ENCODE measurements at places on chromosomes 6 and 20.

DNA sequence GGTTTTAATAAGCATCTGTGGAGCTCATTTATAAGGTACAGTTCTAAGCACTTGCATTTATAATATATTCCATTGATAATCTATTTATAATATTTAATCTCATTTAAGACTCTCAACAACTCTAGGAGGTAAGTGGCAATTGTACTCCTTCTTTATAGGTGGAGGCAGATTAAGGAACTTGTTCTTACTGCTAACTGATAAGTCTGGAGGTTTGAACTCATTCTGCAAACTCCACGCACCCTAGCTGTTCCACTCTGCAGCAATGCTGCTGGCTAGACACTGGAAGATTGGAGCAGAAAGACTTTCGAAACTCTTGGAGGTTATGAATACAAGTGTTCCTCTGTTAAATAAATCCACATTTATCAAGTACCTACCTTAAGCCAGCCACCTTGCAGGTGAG, 793 bp upstream of the HDAC2 start:
- no peak for DNase-seq

GRCh38 chr6:50362706-50363105, 313.0 kb upstream of the DEFB112 start:
- DNase-seq = no peak

GRCh38 chr6:133761706-133762105, 127.2 kb upstream of the TCF21 start:
- no peak for DNase-seq

DNA sequence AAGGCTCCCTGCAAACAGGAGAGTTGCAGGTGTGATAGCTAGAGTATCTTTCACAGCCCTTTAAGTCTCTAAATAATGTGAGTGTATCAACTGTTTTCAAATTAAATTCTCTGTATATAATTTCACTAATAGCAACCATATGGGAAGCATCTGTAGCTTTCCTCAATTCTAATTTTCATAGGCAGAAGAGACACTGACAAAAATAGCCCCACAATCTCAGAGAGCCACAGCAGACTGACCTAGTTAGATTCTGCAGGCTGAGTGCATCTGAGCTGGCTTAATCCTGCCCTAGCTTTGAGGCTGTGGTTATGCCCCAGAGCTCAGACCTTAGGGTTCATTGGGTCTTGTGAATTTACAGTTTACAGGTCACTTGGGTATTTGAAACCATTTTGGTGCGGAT, 63.9 kb downstream of the MAP7 start:
- no peak for DNase-seq

GRCh38 chr20:11063444-11063843, 389.6 kb upstream of the JAG1 start:
- no peak for DNase-seq

- peak; percentile 22 for DNase-seq
These were observed 37.7 kb downstream of the KCNQ2 start for GRCh38 chr20:63434599-63435378.

DNA sequence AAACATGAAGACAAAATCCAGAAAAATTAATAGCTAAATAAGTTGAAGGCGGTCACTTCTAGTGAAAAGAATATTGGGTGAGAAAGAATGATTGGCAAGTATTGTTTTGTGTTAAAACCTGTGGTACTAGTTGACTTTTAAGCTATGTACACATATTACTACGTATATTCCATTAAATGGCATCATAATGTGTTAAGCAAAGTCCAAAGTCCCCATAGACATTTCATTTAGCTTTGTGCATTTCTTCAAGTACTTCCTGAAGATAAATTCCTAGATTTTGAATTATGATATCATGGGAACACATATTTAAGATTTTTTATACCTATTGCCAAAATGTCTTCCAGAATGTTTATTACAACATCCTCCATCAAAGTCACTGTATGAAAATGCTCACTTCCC, 272.7 kb upstream of the IRAK1BP1 start:
- DNase-seq = no peak

DNA sequence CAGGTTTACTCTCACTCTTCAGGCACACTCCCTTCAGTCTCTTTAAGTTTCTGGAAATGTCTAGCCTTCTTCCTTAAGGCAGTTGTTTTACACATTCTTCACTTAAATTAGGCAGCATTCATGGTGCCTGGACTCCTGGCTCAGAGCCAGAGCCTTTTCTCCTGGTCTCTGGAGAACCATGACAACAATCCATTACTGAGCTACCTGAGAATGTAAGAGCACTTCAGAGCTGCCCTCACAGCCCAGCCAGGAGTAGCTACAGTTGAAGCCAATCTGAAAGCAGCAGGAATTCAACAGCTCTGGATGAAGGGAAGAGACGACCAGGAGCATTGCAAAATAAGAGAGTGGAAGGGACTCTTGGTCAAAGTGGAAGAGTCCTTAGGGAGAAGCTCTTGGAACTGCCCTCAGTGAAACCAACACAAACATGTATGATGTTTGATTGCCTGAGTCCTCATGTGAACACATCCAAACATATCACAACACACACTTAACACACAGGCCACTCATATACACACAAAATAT, 416.8 kb upstream of the SPTLC3 start:
- no peak for DNase-seq
